Mucosa of descending colon (tissue), 3 donors: ENCODE measurements at places on chromosomes 6 and 20. TPM values are rescaled to one million over a fixed set of nuclear protein-coding genes. Genes with fewer than 3 reads are reported as not detected.

The CCDC170 gene
- 2.7 TPM for total RNA-seq

The BPIFB2 gene
- total RNA-seq: not detected

The CALHM6 gene
- not detected for total RNA-seq

The TGM3 gene
- total RNA-seq: 0.09 TPM

The C20orf204 gene
- 1.0 TPM for total RNA-seq

GRCh38 chr6:147467886-147468285 lies 40.6 kb upstream of the SAMD5 start:
- no peak for DNase-seq

DNA sequence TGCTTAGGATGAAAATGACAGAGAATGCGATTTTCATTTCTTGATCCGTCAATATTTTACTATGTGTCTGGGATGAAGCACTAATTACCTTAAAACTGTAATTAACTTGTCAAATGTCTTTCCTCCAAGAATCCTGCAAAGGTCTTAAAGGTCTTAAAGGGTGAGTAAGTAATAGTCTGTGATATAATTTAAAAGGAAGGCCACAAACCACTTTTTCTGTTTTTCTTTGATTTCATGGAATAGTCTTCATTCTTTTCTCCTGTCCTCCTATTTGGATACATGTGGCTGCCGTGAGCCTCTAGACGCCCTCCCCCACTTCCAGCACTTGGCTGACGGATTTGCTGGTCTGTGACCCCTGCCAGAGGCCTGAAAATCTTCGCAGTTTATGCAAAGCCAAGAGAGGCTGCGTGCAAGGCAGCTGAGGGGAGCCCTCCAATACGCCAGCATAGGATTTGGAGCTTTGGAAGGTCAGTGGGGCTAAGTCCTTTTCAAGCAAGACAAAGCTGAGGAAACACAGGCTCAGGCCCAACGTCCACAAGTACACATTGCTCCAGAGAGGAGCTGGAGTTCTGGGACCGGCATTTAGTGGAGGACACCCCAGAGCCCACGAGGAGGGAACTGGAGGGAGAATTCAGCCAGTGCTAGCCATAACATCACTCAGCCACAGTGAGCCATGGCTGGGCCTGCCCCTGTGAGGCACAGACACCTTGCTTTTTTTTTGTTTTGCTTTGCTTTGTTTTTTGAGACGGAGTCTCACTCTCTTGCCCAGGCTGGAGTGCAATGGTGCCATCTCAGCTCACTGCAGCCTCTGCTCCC lies 382.6 kb downstream of the SMOC2 start:
- no peak for DNase-seq

GRCh38 chr6:167546611-167547327 lies 221.9 kb downstream of the TTLL2 start:
- no peak for DNase-seq

DNA sequence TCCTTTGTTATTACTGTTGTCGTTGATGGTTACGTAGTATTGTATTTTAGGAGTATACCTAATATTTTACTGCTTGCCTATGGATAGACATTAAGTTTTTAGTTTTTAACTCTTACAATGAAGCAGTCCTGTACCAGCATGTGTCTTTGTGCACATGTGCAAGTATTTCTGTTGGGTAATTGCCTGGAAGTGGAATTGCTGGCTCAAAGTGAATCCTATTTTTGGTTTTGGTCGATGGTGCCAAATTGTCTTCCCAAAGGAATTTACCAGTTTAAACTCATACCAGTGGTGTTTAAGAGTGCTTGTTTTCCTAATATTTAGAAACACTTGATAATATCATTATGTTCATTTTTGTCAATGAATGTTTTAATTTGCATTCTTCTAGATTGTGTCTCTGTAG lies 75.5 kb downstream of the ANKS1A start:
- no peak for DNase-seq

DNA sequence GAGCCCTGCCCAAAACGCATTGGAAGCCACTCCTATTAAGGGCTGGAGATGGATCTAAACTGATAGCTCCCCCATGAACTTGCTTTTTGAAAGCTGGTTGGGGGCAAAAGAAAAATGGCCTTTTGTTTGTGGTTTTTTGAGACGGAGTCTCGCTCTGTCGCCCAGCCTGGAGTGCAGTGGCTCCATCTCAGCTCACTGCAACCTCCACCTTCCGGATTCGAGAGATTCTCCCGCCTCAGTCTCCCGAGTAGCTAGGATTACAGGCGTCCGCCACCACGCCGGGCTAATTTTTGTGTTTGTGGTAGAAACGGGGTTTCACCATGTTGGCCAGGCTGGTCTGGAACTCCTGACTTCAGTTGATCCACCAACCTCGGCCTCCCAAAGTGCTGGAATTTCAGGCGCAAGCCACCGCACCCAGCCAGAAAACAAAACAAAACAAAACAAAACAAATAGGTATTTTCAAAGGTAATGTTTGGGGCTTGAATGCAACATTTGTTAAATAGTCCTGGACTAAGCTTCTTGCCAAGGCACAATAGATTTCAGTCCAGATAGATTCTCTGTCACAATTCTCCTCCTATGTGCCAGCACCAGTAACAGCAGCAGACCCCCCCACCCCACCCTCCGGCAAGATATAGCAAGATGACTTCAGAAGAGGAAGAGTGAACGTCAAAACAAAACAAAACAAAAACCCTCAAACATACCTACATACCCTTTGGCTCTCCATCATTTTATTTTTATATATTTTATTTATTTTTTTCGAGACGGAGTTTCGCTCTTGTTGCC lies 26.5 kb upstream of the ABT1 start:
- no peak for DNase-seq

- DNase-seq: no peak
Observed at GRCh38 chr20:824490-824889, 9.0 kb upstream of the FAM110A start.

DNA sequence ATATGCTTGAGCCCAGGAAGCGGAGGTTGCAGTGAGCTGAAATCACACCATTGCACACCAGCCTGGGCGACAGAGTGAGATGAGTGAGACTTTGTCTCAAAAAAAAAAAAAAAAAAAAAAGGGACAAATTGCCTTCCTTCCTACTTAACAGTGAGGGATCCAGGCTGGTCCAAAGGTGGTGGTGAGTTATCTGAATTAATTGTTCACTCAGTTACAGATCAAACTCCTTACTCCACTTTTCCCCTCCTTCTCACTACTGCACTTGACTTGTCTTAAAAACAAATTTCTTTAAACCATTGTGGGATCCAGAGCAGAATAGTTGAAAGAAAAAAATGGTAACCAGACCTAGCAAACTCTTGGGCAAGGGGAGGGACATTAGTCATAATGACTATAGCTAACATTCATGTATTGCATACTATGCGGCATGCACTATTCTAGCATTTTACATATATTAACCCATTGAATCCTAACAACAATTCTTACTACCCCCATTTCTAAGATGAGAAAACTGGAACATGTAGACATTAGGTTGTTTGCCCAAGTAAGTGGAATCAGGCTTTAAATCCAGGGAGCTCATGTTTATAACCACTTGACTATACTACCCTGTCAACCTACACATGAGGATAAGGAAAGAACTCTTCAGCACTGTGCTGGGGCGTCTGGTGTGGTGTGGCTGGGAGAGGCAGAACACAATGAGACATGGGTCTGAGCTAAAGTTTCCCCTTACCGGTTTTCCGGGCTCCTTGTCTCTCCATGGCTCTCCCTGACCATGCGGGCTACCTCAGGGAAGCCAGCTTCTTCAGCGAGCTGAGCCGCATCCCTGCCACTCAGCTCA lies 1.5 kb downstream of the GPANK1 start:
- DNase-seq: no peak

GRCh38 chr6:119533603-119534279 lies 184.2 kb upstream of the MAN1A1 start:
- DNase-seq: no peak

DNA sequence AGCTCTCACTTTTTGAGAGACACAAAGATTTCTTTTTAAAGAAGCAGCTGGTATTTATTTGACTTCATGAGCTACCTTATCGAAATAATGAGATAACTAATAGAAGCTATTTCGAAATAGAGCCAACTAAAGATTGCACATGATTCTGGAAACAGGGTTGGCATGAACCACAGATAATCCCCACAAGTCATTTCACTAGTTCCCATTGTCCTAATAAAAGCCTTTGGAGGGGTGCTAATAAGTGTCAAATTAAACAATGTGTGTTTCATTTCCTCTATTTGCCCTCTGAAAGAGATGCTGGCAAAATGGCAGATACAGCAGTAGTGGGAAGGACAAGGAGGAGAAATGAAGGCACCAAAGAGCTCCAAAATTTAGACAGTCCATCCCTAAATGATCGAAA lies 78.6 kb upstream of the RIPOR2 start:
- no peak for DNase-seq
